Stimulated activated naive CD8-positive, alpha-beta T cell treated with anti-CD3 and anti-CD28 coated beads, Interleukin-15, Interleukin-2, amounts not matched to agents 100 U/mL and 50 U/mL, for 24 hours (primary cell): ENCODE measurements at places on chromosomes 12 and 14.

DNA sequence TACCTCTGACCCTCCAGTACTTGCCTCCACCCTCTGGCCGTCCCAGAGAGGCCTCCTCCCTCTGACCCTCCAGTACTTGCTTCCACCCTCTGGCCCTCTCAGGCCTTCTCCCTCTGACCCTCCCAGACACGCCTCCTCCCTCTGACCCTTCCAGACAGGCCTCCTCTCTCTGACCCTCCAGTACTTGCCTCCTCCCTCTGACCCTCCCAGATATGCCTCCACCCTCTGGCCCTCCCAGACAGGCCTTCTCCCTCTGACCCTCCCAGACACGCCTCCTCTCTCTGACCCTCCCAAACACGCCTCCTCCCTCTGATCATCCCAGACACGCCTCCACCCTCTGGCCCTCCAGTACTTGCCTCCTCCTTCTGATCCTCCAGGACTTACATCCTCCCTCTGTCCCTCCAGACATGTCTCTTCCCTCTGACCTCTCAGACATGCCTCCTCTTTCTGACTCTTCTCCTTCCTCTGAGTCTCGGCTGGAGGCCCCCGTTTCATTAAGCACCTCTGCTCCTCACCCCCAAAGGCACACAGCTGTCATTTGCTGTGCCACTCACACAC, 71.9 kb downstream of the PHETA1 start:
- no peak for DNase-seq

- no peak for DNase-seq
These were observed 1.5 kb upstream of the ZNF641 start for GRCh38 chr12:48352157-48352760.

- DNase-seq: no peak
These were observed 1.7 kb downstream of the CCND2 start for GRCh38 chr12:4275016-4275869.

DNA sequence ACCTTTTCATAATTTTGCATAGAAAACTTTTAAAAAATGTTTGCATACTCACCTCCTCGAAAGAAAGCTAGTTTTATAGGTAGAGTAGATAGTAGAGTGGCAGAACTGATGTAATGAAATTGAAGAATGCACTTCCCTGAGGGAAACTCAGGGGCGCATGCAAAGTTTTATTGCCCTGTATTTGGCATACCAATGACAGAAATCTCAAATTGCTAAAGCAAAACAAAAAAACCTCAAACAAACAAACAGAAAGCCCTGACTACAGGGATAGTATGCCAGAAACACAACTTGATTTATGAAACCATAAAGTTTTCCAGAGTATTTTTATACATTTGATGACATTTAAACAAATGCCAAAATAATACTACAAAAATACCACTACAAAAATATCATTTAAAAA, 1.8 kb downstream of the RASSF9 start:
- DNase-seq: no peak

DNA sequence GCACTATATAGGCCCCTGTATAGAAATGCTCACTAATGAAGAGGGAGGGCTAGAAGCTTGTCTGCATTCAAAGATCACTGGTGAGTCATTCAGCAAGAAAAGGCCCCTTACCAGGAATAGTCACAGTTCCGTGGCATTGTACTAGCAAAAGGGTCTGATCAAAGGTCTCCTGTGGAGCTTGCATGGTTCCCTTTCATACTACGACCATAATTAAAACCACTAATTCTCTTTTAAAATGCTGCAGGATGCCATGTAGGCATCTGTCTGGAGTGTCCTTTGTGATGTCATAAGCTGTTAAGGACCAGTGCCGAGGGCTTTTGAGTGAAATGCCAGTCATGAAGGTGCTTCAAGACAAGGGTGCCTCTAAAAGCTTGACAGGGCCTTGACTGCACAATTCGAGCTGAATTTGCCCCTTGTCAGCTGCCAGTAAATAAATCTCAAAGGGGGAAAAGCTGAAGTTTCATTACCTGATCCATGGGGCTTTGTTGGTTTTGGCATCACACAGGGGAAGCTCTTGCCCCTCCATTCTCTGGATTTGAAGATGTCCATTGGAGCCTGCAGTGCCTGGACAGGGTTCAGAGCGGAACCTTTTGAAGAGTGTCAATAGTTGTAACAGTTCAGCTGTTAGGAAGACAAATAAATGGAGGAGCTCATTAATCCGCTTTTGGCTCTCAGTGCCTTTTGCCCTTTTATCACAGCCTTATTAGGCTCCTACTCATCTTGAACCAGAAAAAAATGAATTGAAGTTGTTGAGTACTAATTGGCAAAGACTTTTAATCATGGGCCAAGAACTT, 69.1 kb downstream of the TMEM260 start:
- DNase-seq: no peak

GRCh38 chr14:28242895-28243294, 523.7 kb upstream of the FOXG1 start:
- DNase-seq: no peak

DNA sequence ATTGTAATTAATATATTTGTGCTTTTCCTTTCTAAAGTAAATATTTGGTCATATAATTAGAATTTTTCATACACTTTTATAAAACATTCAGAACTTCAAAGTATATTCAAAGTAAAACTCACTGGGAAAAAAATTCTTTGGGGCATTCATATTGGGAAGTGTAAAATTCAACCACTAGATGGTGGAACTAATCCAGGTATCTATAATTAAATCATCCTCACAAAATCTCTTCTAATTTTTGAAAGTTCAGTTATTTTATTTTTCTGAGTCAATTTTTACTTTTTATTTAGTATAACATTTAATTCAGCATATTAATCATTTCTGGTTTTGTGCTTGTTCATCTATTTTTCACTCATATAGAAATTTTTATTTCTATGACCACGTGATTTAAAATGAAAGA, 81.0 kb downstream of the NTS start:
- no peak for DNase-seq

DNA sequence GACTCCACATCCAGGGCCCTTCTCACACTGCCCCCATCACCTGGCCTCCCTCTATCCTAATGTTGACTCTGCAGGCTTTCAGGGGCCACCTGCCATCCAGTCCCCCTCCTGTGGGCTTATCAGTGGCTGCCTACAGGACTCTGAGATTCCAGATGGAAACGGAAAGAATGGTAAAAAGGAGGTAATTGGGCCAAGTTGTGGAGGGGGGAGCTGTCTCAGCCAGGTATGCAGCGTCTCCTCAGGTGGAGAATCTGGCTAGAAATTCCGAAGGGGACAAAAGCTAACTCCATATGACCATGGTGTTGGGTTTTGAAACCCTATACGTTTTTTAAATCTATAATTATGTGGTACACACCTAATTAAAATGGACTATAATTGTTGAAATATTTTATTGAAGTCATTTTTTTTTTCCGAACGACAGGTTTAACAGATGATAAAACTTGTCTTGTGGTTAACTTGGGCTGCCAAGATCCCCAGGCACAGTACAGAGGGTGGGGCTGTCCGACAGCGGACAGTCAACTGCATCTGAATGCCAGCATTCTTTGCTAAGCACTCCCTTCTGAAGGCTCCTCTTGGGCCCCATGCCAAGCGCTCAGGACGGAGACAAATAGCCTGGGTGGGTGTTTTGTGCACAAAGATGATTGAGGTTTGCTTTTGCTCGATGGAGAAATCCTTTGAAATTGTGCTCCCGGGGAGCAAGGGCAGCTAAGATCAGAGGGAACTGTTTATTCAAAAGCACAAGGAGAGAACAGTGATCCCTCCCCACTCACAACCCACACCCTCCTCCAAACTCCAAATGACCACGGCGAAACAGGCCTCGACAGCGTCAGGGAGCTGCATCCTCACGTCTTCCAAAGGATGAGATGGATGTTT, 365.6 kb downstream of the BCL11B start:
- no peak for DNase-seq

DNA sequence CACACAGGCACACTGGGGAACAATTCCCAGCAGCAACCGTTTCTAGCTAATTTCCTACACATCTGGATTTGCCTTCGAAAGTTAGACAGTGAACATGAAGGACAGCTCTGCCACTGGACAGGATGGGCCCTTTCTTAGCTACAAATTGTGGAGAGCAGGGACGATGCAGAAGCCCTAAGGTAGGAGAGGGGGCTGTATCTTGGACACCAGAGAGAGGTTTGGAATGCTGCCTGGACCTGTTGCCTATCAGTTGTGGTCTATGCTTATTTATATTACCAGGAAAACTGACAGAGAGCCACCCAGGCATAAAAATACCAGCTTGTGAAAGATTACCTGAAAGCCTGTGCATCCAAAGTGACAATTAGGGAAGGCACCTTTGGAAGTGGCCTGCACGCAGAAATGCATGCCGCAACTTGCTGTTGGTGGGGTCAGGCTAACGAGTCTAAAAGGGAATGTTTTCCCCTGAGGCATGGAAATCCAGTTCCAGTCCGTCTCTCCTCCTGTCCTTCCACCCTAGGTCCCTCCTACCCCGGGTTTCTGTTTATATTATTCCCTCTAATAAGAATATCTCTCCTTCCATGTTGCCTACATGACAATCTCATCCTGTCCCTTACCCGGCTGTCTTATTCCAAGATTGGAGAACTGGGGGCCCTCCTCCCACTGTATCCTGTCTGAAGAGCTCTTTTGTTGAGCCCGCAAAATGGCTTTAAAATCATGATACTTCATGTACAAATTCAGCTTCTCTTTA, 60.2 kb downstream of the MDM2 start:
- no peak for DNase-seq

- peak; percentile 51 for DNase-seq
These were observed 110.5 kb downstream of the ASCL4 start for GRCh38 chr12:107884769-107885694.

GRCh38 chr12:113149361-113150150, at the start of gene CFAP73:
Gene CFAP73 (plus strand): TSS chr12:113149724. CDS start chr12:113149858, 134 bp downstream.
- peak; percentile 40 for DNase-seq

GRCh38 chr14:104385531-104386101, 193.9 kb upstream of the C14orf180 start:
- DNase-seq: no peak

- peak; percentile 21 for DNase-seq
These were observed 8.6 kb downstream of the SPTLC2 start for GRCh38 chr14:77607741-77608302.
